ENCODE measurements at places on chromosomes 4 and X.

DNA sequence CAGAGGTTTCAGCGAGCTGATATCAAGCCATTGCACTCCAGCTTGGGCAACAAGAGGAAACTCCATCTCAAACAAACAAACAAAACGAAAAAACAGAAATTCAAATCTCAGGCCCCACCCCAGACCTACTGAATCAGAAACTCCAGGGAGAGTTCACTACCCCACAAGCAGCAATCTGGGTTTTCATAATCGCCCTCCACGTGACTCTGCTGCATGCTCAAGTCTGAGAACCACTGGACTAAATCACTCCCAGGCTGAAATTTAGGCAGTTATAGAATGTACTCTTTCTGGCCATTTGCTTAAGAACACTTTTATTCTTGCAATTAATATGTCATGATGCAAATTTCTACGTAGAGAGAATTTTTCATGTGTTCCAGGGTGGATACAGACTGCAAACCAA is 287.3 kb downstream of the USP46 start:
- no peak for DNase-seq

DNA sequence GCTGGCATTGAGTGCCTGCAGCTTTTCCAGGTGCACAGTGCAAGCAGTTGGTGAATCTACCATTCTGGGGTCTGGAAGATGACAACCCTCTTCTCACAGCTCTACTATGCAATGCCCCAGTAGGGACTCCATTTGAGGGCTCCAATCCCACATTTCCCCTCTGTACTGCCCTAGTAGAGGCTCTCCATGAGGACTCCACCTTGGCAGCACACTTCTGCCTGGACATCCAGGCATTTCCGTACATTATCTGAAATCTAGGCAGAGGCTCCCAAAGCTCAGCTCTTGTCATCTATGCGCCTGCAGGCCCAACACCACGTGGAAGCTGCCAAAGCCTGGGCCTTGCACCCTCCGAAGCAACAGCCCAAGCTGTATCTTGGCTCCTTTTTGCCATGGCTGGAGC is 8.4 kb upstream of the SMAD1 start:
- no peak for DNase-seq

- no peak for DNase-seq
These were observed 85.7 kb upstream of the HPRT1 start for GRCh38 chrX:134374294-134374693.

DNA sequence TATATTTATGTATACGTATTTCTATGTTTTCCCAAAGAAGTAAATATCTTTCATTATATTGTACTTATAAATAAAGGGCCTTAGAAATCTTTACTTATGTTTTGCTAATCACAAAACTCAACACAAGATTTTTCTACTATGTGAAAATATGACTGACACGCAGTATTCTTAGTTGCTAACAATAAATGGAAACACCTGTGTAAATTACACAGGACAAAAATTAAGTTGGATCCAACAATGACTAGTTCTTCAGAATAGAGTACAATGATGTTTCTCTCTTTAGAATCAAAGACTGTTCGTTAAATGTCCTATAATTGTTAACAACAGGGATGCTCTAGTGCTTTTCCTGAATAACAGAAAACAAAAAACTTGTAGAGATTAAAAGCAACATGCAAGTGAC is 96.1 kb downstream of the PPP3CA start:
- DNase-seq, result no peak

DNA sequence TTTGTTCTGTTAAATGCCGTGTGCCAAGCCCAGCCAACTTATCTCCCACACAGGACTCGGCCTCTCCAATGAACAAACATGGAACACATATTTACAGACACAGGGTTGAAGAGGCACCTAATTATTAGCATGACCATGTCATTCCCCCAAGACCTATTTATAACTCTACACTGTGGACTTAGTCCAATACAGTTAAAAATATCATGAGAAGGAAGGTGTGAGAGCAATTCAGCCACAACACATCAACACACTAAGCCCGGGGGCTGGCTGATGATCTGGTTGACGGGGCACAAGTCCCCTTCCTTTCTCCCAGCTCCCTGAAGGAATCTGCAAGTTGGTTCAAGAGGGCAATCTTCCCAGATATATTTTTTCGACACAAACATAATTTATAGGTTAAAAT is 28.1 kb downstream of the MANBA start:
- DNase-seq, result no peak

- DNase-seq, result no peak
These were observed 746.9 kb downstream of the FAT4 start for GRCh38 chr4:126061655-126062054.

DNA sequence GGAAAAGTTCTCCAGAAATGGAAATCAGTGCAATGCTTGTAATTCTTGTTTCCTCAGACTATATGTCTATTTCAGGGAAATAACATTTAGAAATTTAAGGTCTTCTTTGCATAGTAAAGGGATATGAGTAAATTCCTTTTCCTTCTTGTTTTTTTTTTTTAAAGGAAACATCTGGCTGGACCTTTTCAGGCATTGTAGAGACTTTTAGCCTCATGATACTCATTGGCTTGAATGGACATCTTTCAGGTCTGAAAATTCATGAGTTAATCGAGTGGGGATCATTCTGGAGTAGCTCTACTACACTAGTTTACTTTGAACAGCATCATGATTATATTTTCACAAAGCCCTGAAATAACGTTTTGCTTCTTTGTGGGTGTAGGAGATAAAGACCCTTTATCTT is 88.6 kb upstream of the CBLL2 start:
- DNase-seq, result no peak

GRCh38 chr4:62235911-62236310 is 1035.8 kb downstream of the ADGRL3 start:
- no peak for DNase-seq
